Non-pigmented ciliary epithelial cell (primary cell): ENCODE measurements at places on chromosomes 12 and 14.

GRCh38 chr12:75888399-75888798 lies 143.2 kb downstream of the PHLDA1 start:
- no peak for DNase-seq

DNA sequence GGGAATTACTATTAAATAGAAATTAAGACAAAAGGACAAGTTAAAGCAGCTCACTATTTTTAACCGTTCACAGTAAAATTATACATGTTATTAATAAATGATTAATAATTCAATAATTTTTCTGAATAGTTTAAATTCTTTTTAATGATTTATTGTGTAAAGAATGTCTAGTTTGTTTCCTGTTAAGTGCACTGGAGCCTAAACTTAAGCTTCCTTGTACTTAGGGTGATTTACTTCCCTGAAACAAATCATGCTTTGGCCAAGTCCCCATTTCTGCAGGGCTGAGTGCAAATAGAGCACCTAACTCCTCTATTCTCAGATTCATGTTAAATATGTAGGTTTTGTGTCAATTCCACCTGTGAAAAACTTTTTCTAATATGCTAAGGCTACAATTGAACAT lies 188.9 kb upstream of the PDZRN4 start:
- no peak for DNase-seq

DNA sequence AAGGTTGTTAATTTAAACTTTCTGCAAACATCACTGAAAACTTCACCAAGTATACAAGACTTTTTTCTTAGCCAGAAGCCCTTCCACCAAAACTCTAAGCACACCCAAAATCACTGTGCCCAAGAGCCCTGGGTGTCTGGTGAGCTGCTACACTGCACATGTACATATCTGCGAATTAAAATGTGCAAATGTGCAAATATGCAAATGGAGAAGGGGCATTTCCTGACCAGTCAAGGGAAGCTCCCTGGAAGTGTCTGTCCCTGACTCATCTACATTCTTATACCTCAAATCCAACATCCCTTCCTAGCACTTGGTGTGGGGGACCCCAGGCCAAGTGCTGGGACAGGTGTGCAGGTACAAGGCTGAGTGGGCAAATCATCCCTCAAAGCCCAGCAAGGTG lies 123.7 kb downstream of the PCNX1 start:
- no peak for DNase-seq

DNA sequence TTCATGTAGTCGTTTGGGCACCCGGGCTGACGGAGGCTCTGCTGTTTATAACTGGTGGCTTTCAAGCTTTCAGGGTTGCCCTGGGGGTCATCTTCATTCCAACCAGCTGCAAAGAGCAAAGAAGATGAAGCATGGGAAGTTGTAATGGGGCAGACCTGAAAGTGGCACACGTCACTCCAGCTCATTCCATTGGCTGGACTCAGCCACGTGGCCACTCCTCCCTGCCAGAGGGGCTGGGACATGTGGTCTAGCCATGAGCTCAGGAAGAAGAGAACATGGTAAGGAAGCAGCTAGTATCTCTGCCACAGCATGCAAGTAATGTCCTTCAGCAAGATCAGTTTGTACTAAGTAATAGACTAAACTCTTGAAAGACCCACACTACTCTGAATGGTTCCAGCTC lies 51.7 kb upstream of the FERMT2 start:
- DNase-seq, result no peak

GRCh38 chr14:100764471-100765115 lies 37.9 kb downstream of the DLK1 start:
- DNase-seq, result no peak

- DNase-seq, result no peak
Observed at GRCh38 chr12:125564753-125565152, 499.5 kb downstream of the AACS start.

- DNase-seq, result peak; percentile 55
Observed at GRCh38 chr12:85866986-85867776, 6.9 kb upstream of the NTS start.

DNA sequence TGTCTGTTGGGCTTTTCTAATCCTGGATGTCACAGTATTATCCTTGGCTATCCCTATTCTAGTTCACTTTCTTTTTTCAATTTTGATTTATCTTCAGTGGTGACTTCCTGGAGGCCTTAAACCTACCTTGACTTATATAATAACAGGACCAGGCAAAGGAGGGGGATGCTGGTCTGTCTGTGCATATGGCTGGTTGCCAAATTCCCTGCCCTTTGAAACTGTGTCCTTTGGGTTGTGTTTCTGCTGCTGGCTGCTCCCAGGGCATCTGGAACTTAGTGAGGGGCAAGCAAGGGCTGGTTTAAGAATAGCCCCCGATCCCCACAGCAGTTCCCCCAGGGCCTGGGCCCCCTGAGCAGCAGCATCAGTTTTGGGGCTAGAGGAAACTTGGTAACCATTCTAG lies 96.0 kb upstream of the MAX start:
- DNase-seq, result no peak

DNA sequence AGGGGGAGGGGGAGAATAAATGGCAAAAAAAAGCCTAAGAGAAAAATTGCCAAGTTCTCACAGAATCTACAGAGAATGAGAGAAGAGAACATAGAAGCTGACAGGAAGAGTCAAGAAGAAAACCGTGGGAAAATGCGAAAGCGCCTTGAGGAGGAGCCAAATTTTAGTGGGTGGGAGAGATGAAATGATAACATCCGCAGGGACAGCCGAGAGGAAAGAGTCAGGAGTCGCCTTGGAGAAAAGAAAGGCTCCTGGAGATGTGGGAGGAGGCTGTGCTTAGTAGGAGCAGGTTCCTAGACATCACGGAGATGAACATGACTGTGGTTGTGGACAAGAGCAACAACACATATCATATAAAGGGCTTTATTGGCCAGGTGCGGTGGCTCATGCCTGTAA lies 49.4 kb downstream of the PHLDA1 start:
- DNase-seq, result no peak

GRCh38 chr12:96335270-96335669 lies 65.0 kb downstream of the CDK17 start:
- no peak for DNase-seq

- peak; percentile 34 for DNase-seq
Observed at GRCh38 chr12:32270818-32271710, 128.3 kb upstream of the FGD4 start.
